ENCODE measurements at places on chromosomes 1 and 21. TPM values are rescaled to one million over a fixed set of nuclear protein-coding genes. Genes with fewer than 3 reads are reported as not detected.

The ADAMTS1 gene
- polyA plus RNA-seq = 107 TPM

DNA sequence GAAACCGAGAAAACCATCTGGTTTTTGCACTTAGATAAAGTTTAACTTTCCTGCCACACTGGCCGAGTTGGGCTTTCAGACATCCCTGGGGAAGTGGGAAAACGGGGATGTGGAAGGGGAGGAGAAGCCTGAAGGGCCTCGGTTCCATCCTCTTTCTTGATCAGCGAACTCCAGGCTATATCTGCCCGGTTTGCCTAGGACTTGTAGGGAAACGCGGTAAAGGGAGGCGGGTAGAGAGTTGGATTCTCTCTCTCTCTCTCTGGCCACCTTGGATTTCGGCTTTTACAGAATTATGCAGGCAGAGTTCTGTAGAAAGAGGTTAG, 4.6 kb upstream of the LHX8 start:
- no peak for DNase-seq

DNA sequence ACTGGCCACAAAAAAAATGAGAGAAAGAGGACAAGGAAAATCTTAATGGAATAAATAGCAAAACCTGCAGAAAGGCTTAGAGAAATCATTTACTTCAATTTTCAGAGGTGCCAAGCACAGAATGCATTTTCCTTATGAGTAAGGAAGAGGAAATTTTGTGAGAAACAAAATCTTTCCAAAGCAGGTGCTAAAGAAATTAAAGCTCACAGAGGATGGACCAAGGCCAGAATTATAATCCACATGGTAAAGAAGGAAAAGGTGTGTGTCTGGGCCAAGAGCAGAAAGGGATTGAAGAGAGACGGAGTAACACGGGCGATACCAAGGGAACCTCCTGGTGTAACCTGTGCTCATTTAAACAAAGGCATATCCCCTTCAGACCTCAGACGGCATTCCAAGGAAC, 340.0 kb upstream of the NFIA start:
- no peak for DNase-seq

The C1orf53 gene
- 1.9 TPM for polyA plus RNA-seq

GRCh38 chr1:217885181-217885580, 254.0 kb downstream of the SPATA17 start:
- DNase-seq = no peak

DNA sequence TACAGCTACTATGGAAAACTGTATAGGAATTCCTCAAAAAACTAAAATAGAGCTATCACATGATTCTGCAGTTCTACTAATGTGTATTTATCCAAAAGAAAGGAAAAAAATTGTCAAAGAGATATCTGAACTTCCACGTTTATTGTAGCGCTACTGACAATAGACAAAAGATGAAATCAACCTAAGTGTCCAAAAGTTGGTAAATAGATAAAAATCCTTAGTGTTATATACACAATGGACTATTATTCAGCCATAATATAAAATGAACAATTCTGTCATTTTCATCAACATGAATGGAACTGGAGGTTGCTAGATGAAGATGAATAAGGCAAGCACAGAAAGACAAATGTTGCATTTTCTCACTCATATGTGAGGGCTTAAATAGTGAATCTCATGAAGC, 1492.1 kb downstream of the MRPL39 start:
- no peak for DNase-seq

The TRAF3IP3 gene
- 1.7 TPM for polyA plus RNA-seq

DNA sequence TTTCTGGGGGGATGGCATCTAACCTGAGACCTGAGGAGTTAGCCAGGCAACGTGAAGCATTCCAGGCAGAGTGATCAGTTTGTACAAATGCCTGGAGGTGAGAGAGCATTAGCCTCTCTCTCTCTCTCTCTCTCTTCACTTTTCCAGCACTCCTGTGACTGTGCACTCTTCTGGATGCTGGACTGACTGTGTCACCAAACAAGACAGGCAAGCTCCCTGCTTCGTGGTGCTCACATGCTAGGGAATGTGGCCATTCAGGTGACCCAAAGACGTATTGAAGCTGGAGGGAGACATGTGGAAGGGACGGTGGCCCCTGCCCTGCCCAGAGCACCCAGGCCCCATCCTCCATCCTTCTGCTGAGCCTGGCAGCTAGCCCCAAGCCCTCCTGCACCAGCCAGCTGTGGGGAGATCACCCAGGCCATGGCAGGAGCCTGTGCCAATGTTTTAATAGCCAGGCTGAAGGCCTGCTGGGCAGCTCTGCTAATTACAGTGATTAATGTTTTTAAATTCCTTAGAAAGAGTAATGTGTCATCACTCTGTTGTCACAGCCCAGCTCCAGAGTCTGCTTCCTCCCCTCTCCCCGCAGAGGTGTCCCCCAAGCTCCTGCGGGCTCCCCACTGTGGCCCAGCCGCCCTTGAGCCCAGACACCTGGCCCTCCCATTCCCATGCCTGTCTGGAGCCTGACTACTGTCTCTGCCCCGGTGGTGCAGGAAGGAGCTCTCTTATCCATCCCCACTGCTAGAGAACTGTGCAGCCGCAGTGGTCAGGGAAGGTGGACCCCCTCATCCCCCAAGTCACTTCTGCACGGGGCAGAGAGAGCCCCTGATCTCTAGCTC, 48.9 kb downstream of the UBIAD1 start:
- no peak for DNase-seq

DNA sequence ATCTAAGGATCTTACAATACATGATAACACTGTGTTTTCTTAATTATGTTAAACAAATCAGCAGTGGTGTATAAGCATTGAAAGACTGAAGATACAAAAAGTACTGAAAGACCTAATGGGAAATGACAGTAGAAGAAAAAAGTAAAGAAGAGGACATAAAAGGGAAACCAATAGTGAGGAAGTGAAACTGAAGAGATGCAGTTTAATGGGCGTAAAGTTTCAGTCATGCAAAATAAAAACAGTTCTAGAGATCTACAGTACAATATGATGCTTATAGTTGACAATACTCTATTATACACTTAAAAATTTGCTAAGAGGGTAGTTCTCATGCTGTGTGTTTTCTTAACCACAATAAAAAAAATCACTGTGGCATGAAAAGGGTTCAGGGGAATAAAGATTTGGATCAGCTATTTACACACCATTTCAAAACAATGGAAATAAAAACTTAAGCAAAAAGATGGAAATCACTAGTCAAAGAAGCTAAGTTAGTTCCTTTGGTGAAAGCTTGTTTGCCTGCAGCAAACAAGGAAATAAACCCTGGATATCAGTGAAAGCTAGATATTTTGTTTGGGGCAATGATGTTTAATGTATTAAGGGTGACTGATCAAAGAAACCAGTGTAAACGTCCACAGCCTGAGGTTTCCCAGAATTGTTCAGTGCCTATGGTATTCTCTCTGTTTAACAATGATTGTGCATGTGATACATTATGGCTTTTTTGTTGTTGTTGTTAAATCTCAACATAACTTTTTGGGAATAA, 1160.8 kb upstream of the ADGRL2 start:
- DNase-seq = no peak

- DNase-seq = no peak
Measured at GRCh38 chr1:30337324-30337620, 386.1 kb downstream of the MATN1 start.

DNA sequence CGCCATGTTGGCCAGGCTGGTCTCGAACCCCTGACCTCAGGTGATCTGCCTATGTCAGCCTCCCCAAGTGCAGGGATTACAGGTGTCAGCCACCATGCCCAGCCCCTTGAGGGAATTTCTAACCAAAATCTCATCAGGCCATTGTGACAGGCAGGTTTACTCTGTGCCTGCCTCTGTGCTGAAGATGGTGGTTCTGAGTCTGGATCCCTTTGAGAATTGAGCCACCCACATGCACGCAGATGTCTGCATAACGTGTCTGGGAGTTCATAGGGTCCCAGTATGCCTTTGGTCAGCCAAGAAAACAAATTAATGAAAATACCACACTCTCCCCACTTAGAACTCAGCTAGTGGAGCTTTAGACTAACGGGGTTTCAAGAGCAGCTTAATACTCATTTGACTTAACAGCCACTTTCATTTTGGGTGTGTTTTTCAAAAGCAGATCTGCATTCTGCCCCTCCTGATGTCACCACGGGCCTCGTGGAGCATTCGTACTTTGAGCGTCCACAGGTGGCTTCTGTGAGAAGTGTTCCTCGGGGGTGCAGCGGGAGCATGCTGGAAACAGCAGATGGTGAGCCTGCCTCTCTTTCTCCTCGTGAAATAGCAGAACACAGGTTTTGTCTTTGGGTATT, 45.3 kb downstream of the DIP2A start:
- no peak for DNase-seq

DNA sequence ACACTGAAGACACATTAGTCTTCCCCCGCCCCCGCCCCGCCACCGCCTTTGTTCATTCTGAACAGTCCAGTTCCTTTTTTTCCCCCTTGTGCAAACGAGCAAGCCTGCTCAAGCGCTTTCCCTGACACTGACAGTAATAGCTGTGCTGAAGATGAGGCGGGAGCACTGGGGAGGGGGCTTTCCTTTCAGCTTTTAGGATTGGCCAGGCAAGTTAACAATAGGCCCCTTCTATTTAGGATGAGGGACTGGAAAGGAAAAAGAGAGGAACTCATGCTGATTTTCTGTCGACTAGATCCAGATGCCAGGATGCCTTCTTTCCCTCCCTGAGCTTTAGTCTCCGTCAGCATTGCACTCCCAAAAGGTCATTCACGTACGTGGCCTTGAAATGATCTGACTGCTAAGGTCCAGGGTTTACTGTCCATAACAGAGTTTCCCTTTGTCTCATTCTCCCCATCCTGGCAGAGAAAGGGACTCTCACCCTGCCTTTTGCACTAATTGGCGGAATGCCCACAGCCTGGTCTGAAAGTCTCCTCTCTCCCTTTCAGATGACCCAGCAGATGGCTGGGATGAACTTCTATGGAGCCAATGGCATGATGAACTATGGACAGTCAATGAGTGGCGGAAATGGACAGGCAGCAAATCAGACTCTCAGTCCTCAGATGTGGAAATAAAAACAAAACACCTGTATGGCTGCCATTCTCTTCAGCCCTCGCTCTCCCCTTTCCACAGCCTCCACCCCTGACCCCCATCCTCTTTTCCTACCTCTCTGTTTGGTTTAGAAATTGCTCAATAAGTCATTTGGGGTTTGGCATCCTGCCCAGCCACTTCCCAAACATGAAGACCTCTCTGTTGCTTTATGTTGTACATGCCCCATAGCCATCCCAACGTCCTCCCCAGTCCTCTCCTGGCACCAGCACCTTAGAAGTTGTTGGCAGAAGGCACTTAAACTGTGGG, 28.6 kb upstream of the ZFP69B start:
- no peak for DNase-seq

The VWA5B1 gene
- polyA plus RNA-seq = 2.5 TPM

The DIRAS3 gene
- polyA plus RNA-seq = 3.1 TPM

GRCh38 chr1:106523497-106523896, 533.0 kb upstream of the PRMT6 start:
- DNase-seq = no peak

- no peak for DNase-seq
Measured at GRCh38 chr1:231600458-231600976, 26.1 kb upstream of the DISC1 start.

- DNase-seq = no peak
Measured at GRCh38 chr21:45737485-45738166, 94.1 kb downstream of the PCBP3 start.

DNA sequence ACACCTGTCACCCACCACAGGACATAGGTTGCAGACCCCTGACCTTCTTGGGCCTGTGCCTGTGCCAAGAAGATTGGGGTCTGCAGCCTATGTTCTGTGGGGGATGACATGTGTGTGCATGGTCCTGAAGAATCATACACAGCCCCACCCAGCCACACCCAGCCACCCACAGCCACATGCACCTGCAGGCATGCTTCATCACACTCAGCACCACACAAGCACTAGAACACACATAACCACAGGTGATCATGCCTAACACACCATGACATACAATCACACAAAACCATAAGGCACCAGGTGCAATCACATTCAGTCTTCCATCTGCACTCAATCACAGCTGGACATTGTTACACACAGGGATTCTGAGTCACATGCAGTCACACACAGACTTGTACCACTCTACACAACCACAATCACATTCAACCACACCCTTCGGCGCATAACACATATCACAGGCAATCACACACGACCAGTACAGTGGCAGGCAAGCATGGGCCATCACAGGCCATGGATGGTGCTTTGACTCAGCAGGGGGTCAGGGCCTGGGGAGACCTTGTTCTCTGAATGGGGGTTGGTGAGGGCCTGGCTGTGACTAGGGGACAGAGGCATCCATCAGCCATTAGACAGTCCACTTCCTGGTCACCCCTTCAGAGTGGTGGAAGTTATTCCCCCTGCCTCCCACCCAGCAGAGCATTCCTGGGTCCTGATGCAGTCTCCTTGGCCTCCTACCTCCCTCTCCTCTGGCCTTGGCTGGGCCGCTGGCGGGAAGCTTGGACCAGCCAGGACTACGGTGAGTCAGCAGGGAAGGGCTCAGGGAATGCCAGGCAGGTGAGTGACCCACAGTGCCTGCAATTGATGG, 44.3 kb upstream of the EPS8L3 start:
- no peak for DNase-seq

GRCh38 chr1:59384443-59384842, 87.5 kb downstream of the FGGY start:
- no peak for DNase-seq

- no peak for DNase-seq
Measured at GRCh38 chr1:157291083-157291482, 152.9 kb upstream of the ETV3 start.

The ADORA1 gene
- 4.6 TPM for polyA plus RNA-seq

DNA sequence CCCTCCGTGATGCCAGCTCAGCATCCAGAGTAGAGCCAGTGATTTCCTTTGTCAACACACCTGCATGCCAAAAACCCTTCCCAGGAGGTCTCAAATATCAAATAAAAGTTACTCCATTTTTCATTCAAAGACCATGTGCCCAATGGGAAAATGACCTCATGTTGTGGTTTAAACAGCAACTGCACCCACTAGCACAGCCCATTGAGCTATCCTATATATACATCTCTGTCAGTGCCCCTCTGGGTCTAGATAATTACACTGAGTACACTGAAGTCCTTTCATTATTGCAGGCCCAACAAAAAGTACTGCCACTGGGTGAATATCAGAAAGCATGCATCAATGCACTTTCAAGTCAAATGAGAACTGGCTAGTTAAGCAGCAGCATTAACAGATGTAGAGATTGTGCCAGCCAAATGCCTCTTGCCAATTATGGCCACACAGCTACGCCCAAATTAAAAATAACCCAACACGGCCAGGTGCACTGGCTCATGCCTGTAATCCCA, 117.7 kb downstream of the SLC45A1 start:
- DNase-seq = no peak

All from left kidney (tissue), 8 donors.